NCI-H345 (cell line): ENCODE measurements at places on chromosomes 5 and 9.

DNA sequence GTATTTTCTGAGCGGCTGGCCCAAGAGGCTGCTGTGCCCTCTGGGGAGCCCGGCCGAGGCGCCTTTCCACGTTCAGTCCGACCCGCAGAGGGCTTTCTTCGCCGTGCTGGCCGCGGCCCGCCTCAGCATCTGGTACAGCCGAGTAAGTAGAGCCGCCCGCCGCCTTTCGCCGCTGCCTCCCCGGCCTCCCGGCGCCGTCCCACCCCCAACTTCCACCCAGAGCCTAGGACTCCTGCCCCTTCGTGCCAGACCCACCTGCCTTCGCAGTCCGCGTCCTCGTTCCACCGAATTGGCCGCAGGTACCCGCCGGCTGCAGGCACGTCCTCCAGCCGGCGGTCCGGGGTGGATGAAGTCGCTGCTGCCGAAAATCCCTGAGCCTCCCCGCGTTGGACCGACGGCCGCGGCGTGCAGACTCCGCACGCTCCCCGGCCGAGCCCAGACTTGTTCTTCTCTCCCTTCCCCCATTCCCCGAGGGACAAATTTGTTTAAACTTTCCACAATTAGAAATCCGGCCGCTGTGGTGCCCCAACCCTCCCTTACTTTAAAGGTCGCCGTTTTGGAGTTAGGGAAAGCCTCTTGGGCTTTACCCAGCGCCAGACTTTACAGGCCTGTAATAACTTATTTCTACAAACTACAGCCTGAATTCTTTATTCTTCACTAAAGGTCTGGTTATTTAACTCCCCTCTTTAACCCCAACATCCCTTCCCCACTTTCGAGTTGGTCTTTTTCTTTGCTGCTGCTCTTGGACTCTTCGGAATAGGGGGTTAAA, 589 bp downstream of the RIC1 start:
- peak; percentile 39 for DNase-seq

DNA sequence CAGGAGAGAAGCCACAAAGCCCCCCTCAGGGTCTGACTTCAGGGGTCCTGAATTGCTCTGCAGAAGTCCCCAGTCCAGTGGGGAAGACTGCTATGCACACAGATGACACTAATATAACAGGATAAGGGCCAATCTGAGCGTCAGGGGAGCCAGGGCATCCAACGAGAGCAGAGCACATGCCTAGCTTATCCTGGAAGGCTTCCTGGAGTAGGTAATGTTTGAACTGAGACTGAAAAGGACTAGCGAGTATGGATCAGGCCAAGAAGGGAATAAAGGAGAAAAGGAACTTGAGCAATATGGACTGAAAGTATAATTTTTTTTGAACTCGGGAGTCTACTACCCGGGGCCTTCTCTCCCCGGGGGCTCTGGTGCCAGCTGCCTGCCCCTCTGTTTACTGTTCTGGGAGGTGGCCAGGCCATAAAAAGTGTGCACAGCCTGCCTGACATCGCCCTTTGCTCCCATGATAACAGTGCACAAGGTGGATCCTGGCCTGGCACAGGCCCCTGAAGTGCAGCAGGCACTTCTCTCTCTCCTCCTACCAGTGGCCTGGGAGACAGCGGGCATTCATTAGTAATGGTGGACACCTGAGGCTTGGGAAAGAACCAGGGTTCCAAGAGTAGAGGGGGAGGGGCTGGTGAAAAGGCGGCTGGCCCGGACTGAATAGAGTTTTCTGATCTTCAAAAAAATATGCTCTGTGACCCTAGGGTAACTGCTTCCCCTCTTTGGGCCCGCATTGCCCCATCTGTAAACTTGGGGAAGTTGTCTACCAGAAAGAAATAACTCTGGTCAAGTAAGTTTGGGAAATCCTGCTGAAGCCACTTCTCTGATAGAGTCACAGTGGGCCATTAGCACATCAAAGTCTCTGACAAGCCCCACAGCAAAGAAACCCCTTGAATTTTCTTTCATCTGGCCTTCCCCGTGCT, 4.6 kb upstream of the SLC6A7 start:
- DNase-seq: no peak

DNA sequence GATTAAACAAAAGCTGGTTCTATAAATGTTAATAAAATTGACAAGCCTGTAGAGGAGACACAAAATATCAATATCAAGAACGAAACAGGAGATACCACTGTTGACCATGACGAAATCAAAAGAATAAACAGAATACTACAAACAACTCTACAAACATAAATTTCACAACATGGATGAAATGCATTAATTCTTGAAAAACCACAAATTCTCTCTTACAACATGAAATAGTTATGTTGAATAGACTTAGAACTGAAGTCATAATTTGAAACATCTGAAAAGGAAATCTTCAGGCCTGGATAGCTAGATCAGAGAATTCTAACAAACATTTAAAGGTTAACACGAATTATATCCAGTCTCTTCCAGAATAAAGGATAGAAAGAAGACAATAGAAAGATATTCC, 6.9 kb upstream of the SPATA31C1 start:
- no peak for DNase-seq

DNA sequence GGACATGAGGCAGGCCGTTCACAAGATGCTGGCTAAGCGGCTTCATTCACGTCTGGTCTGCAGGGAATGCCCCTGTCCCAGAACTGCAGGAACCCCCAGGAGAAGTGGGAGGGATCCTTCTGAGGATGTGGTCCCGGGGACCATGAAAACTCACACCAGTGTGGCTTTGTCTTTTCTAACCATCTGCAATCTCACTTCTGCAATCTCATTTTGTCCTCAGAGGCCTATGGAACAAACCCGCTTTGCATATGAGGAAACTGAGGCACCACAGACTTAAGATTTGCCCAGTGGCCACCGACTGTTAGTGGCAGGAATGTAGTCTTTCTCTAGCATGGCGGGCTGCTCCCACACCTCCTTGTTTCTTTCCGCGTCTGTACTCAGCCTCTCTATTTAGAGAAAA, 6.9 kb downstream of the CXCL14 start:
- DNase-seq: no peak

DNA sequence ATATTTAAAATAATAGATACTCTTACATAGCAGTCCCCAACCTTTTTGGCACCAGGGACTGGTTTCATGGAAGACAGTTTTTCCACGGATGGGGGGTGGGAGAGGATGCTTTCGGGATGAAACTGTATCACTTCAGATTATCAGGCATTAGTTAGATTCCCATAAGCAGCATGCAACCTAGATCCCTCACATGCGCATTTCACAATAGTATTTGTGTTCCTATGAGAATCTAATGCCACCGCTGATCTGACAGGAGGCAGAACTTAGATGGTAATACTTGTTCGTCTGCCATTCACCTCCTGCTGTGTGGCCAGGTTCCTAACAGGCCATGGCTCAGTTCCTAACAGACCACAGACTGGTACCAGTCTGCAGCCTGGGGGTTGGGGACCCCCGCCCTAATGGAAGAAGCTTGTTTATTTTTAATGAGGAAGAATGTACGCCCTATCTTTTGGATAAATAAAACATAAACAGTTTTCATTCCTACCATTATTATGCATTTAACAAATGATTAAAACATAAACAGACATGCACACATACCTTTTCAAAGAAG, 187.7 kb downstream of the ZSWIM6 start:
- no peak for DNase-seq

DNA sequence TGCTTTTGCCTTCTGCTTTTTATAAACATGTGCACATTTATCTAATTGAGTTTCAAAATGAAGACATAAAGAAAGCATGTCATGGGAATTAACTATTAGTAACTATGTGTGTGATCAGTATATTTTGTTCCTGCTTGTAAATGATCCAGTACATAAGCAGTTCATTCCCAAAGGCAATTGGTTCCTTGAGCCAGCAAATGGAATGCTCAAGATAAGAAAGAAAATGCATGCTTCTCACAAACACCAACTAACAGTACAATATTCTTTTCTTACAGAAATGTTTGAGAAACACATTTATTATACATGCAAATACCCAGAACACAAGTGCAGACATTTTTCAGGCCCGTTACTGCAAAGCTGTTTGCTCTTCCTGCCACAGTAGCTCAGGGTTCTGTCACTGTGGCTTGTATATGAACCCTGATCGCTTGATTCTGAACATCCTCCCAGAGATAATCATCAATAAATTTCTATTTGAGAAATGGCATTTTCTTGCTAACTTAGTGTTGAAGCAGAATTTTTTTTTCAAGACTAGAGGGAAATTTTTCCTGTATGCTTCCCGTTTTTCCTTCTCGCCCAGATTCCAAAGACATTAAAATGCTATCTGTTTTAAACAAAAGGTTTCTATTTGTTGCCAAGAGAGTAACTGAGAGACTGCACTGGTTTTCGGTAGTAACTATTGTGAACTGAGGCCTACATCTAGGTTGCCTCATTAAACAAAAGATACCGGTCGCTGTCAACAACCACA, 1.9 kb downstream of the GNAQ start:
- no peak for DNase-seq

DNA sequence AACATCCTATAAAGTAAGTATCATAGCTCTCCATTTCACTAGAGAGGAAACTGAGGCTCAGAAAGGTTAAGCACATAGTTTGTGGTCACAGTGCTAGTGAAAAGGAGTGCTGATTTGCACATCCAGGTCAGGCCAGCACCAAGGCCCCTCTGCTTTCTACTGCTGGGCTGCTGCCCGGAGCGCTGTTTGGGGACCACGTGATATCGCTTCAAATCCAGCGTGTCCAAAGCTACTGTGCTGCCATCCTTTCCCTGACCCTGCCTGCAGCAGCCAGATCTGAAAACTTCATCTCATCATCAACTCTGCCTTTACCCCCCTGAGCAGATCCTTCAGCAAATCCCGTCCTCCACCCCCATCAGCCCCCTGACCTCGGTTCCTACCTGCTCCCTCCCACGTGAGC, 40.7 kb upstream of the AKNA start:
- DNase-seq: no peak

GRCh38 chr9:14341437-14342122, 27.6 kb upstream of the NFIB start:
- no peak for DNase-seq

DNA sequence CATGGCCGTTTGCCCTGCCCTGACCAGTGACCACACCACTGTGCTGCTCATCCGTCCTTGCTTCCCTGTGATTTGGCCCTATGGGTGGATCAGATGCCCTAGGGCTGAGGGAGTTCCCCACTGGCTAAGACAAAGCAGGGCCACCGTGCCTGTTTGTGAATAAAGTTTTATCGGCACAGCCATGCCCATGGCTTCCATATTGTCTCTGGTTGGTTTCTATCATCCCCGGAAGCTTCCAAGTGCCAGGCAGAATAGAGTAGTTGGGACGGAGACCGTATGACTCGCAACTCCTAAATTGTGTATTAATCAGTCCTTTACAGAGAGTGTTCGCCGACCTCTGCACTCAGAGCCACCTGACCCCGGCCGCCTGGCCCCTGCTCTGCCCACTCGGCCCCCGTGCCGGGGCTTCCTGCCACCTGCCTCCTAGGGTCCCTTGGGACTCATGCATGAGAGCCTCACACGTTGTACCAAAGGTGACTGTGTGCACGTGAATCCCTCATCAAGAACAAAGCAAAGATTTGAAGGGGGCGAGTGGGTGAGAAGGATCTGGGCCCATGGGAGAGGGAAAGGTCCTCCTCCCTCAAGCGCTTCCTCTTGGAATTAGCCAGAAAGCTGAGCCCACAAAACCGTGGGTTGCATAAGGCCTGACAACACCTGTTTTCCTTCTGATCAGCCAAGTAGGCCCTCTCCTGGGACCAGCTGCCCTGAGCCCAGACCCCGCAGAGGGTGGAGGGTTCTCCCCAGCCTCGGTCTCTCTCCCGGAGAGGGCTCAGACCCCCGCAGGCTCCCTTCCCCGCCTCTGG, 11.7 kb upstream of the FCN2 start:
- DNase-seq: no peak

DNA sequence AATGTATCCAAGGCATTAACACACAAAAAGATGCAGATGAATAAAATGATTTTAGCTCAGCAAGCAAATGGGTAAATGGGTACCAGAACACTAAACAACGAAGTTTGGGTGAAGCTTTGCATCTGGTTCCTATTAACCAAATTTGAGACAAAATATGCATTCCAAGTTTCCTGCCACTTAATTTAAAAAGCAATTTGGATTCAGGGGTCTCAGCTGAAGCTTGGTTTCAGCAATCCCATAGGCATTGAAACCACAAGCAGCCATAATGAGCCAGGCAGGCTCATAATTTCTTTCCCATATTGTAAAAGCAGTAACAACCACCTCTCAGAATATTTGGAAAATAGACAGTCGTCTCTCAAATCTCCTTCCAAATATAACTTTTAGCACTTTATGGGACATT, 138.9 kb downstream of the NXNL2 start:
- no peak for DNase-seq

GRCh38 chr5:147160902-147161700, 73.7 kb upstream of the STK32A start:
- no peak for DNase-seq

DNA sequence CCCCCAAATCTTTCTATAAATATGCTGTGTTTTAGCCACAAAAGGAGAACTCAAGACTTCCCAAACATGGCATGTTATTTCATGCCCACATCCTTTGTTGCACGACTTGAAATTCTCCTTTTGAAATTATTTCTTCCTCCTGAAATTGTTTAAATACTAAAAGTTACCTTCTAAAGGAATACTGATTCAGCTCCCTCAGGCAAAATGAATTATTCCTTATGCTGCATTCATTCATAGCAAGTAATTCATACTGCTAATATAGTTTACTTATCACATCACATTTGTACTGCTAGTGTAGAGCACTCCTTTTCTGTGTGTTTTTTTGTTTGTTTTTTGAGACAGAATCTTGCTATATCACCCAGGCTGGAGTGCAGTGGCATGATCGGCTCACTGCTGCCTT, 45.7 kb downstream of the BHMT start:
- DNase-seq: no peak

- no peak for DNase-seq
These were observed 17.9 kb upstream of the ZSWIM6 start for GRCh38 chr5:61313960-61314681.

- DNase-seq: no peak
These were observed 233.8 kb upstream of the TMEM161B start for GRCh38 chr5:88502179-88503040.

- DNase-seq: no peak
These were observed 229.9 kb upstream of the MAP3K1 start for GRCh38 chr5:56585461-56585860.

DNA sequence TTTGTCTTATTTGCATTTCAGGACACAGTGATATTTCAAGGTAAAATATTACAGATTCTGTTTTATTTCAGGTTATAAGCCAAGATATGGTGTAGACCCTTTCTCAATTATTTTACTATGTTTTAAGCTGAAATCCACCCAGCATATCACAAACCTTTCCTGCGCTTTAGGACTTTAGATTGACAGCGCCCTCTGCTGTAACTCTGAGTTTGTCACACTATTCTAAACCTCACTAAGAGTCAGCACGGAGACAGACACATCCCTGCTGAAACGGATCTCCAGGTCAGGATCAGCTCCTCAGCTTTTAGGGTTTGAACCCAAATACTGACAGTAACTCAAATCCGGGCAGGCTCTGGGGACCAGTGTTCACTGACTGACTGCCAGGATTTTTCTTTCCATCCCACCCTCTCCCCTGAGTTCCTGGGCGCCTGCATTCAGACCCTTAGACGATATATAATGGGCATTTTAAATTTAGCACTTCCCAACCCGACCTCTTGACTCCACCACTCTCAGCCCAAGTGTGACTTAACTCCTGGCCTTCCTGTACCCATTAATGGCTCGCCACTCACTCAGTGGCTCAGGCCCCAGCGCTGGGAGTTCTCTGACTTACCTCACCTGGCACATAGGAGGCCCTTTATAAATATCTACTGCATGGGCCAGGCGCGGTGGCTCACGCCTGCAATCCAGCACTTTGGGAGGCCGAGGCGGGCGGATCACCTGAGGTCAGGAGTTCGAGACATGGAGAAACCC, 33.5 kb downstream of the TLX3 start:
- DNase-seq: peak; percentile 73
